ENCODE measurements at places on chromosomes 11 and 22.

GRCh38 chr11:126891556-126892217 is 108.9 kb downstream of the KIRREL3 start:
- no peak for DNase-seq

- no peak for DNase-seq
Measured at GRCh38 chr11:19818619-19819018, 106.0 kb downstream of the NAV2 start.

GRCh38 chr11:47869544-47870393 is 21.6 kb upstream of the NUP160 start:
- peak; percentile 29 for DNase-seq

DNA sequence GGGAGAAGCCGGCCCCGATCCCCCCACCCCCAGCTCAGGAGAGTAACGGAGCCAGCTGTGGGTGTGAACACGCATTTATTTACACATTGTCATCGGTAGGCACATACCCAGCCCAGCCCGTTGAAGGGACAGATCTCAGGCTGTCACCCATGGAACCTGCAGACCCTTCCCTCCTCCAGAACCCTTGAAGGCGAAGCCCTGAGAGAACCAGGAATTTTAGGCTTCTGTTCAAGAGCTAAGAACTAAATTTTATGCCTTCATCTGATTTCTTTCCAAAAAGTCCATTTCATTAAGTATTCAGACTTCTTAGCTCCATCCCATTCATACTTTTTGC is 379 bp upstream of the BRMS1 start:
- DNase-seq, result no peak

DNA sequence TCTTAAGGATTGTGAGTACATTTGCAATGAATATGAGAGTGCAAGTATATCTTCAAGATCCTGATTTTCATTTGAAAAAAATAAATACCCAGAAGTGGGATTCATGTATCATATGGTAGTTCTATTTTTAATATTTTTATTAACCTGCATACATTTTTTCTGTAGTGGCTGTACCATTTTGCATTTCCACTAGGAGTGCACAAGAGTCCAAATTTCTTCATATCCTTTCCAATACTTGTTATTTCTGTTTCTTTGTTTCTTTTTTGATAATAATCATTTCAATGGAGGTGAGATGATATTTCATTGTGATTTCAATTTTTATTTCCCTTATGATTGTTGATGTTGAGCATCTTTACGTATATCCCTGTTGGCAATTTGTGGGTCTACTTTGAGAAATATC is 759.8 kb upstream of the CNTN5 start:
- no peak for DNase-seq

GRCh38 chr22:24431309-24432034 is 4.1 kb downstream of the ADORA2A start:
- no peak for DNase-seq

- DNase-seq, result no peak
Measured at GRCh38 chr11:81470446-81470845, 1263.2 kb downstream of the FAM181B start.

GRCh38 chr11:20205807-20206206 is 45.5 kb upstream of the DBX1 start:
- no peak for DNase-seq

DNA sequence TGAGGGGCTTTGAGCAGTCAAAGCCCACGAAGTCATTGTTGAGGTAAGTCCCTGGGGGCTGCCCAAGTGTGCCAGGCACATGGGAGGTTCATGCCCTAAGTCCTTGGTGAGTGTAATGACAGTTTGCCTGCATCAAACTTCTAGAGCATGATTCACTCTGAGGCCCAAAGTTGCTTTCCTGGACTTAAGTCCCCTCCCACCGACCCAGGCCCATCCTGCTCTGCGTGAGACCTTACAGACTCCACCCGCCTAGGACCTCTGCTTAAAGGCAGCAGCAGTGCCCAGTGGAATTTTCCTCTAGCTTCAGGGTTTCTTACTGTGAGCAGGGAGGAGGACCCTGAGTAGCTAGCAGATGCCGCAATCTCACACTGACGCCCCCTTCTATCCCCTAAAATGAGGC is 5.7 kb upstream of the PVALB start:
- no peak for DNase-seq

- no peak for DNase-seq
Measured at GRCh38 chr22:27394806-27395404, 406.7 kb downstream of the MN1 start.

DNA sequence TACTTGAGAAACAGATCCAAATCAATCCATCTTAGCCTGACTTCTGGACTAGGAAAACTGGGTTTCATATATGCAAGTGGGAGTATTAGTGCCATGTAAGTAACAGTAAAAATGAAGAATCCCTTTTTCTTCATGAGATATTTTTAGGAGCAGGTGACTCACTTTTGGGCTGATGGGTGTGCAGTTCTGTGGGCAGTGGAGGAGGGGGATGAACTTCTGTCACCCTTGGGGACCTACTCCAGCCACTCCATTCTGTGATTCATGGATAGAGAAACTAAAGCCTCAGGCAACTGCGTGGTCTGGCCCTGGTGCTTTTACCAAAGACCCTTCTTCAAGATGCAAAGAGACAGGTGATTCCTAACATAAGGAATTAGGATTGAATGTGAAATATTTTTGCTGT is 208.6 kb upstream of the NARS2 start:
- DNase-seq, result no peak

DNA sequence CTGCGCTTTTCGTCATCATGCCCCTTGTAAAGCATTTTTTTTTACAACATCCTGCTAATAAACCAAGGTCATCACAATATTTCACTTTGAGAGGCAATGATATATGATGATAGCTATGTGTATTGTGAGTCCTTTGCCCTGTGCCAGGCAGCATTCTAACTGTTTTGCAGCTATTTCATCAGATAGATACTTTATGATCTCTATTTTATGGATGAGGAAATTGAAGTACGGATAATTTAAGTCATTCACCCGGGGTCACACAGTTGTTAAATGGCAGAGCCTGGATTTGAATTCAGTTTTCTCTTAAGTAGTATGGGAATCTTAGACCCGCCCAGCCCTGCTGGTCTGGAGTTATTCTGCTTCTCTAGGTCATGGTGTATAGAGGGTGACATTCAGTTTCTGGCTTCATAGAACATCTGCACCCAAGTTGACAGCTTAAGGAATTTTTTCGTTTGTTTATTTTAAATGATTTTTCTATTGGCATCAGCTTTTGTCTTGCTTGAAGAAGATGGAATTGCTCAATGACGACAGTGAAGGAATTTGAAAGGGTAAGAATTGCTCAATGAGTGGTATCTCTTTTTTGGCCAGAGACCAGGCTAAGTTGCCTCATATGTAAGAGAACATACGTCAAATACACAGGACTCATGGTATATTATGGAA is 926 bp downstream of the PRR5L start:
- DNase-seq, result no peak

DNA sequence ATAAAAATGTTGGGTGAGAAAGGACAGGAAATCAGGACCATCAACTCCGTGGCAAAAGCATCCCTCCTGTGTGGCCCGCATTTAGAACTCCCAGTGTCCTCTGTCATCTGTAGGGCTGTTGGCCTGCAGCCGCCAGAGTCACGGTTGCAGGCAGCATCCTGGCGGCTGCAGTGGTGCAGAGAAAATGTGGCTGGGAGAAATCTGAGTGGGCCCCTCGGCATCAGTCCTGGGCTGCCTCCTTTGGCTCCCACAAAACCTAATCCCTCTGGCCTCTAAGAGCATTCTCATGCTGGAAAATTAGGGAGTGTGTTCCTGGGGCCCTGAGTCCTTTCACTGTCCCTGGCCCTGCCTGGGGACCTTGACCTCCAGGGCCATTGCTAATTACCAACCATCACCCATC is 121.9 kb downstream of the WT1 start:
- DNase-seq, result no peak

- no peak for DNase-seq
Measured at GRCh38 chr11:91904792-91905785, 319.5 kb upstream of the FAT3 start.

DNA sequence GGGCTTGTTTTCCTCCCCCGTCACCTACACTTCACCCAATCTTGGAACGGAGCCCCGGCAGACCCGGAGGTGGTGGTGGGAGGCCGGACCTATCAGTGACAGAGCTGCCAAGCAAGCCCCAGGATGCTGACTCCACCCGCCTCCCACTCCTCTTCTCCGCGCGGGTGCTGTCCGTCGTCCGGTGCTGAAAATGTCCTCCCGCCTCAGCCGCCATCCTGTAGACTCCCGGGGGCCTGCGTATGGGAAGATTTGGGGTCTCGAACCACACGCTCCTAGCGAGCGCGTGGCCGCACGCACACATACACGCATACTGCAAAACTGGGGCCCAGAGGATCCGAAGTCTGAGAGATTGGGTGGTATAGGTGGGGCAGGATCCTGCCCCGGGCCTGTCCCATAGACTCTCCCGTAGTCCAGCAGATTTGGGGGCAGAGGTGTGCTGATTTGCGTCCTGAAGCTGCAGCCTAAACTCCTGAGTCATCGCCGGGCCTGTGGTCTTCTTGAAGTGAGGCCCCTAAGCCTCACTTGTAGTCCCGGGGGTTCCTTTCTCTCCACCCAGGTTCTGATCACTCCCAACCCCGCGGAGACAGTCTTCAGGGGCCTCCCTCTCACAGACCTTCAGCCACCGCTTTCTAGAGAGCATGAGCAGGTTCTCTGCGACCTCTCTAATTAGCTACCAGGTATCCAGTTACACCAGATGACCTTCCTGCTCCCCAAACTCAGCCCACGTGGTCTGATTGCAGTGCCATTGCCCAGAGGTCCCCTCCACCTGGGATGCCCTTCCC is 796 bp upstream of the YIF1A start:
- peak; percentile 89 for DNase-seq

GRCh38 chr22:22944268-22944985 is 56.8 kb downstream of the IGLL5 start:
- no peak for DNase-seq

- DNase-seq, result no peak
Measured at GRCh38 chr11:84319863-84320262, 1033.7 kb upstream of the CCDC90B start.

DNA sequence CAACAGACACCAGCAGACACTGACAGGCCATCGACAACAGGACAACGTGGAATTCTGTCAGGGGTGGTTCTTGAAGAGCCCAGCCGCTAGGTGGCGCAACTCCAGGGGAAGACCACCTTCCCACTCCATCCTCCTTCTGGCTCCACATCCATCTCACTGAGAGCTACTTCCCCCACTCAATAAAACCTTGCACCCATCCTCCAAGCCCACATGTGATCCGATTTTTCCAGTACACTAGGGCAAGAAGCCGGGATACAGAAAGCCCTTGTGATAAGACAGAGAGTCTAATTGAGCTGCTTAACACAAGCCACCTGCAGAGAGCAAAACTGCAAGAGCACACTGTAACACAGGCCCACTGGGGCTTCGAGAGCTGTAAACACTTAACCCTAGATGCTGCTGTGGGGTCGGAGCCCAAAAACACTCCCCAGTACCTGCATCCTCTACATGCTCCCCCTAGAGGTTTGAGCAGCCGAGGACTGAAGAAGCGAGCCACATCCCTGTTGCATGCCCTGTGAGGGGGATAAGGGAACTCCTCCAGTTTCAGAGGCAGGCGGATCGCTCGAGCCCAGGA is 11.5 kb upstream of the RAB39A start:
- peak; percentile 46 for DNase-seq

- no peak for DNase-seq
Measured at GRCh38 chr11:76355172-76355571, 25.8 kb downstream of the THAP12 start.

GRCh38 chr11:78292109-78292803 is 103.5 kb downstream of the USP35 start:
- DNase-seq, result no peak

GRCh38 chr11:109123816-109124787 is 297.9 kb upstream of the C11orf87 start:
- DNase-seq, result no peak

DNA sequence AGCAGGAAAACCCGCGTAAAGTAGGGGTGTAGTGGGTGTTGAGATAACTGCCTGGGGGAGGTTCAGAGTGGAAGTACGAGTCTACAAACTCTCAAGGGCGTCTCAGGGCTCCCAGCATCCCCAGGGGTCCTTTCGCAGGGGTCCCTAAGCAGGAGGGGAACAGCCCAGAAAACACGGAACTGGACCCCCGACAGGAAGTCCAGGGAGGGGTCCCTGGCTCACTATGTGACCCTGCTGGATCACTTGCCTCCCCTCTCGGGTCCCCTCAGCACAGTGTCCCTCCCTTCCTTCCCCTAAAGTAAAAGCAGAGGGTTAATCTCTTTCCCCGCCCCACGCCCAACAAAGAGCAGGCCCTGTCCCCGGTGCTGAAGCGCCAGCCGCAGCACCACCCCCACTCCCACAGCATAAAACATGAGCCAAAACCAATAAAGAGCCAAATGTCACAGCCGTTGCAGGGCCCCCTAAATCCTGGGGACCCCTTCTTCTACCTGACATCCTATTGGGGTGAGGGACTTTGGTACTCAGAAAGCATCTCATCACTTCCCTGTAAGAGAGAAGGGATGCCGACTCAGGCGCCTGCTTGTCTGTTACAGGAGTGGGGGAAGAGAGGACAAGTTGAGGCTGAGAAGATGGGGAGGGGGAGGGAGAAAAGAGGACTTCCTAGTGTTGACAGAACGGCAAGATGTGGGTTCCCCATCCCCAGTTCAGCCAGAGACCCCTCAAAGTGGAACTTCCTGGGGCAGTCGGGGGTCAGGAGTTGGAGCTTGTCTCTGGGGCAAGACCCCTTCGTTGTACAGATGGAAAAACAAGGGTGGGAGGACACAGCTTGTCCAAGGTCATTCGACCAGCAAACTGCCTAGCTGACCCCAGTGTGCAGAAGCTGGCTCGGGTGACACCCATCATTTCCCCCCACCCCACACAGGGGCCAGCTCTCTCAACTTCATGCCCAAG is 1.4 kb upstream of the NEFH start:
- no peak for DNase-seq

DNA sequence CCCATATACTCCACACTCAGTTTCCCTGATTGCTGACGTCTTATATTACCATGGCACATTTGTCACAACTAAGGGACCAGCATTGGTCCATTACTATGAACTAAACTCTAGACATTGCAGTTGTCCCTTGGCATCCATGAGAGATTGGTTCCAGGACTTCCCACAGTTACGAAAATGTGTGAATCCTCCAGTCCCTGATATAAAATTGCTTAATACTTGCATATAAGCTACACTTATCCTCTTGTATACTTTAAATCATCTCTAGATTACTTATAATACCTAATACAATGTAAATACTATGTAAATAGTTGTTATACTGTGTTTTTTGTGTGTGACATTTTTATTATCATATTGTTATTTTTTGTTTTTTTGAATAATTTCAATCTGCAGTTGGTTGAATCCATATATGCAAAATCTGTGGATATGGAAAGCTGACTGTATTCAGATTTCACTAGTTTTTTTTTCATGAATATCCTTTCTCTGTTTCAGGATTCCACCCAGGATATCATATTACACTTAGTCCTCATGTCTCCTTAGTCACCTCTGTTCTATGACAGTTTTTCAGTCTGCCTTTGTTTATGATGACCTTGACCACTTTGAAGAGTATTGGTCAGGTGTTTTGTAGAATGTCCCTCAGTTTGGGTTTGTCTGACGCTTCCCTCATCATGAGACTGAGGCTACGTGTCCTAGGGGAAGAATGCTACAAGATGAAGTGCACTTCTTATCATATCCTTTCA is 55.3 kb downstream of the INSC start:
- DNase-seq, result no peak

Measured in dermis microvascular lymphatic vessel endothelial cell (primary cell).